Mucosa of descending colon (tissue), 3 donors: ENCODE measurements at places on chromosomes 2 and 18. TPM values are rescaled to one million over a fixed set of nuclear protein-coding genes. Genes with fewer than 3 reads are reported as not detected.

The ZNF396 gene
- total RNA-seq = 2.7 TPM

The GLB1L gene
- total RNA-seq = 10.8 TPM

The TIMM21 gene
- total RNA-seq = 26.1 TPM

The NT5C1B gene
- total RNA-seq = not detected

The DNAJC5G gene
- total RNA-seq = not detected

The OSBPL1A gene
- 69.8 TPM for total RNA-seq

The RFX8 gene
- not detected for total RNA-seq

The THSD7B gene
- total RNA-seq = not detected

The COLEC11 gene
- 1.6 TPM for total RNA-seq

The WBP1 gene
- total RNA-seq = 60.6 TPM

The AQP12B gene
- 10.0 TPM for total RNA-seq

The PSTPIP2 gene
- 9.0 TPM for total RNA-seq

The AOX1 gene
- 1.9 TPM for total RNA-seq

The CD226 gene
- 1.2 TPM for total RNA-seq

The SP5 gene
- total RNA-seq = 2.3 TPM

The DPY30 gene
- 49.0 TPM for total RNA-seq

The CMPK2 gene
- 15.8 TPM for total RNA-seq

The PID1 gene
- 49.3 TPM for total RNA-seq

The FOXI3 gene
- not detected for total RNA-seq

The ANKRD30BL gene
- not detected for total RNA-seq

The CD207 gene
- total RNA-seq = 0.19 TPM

The SERPINB2 gene
- total RNA-seq = not detected

The AMER3 gene
- total RNA-seq = 0.16 TPM

The BCL11A gene
- total RNA-seq = 22.8 TPM

The FBXO15 gene
- not detected for total RNA-seq

The NOL4 gene
- total RNA-seq = 2.1 TPM

The STPG4 gene
- total RNA-seq = 0.46 TPM

The NYAP2 gene
- 0.09 TPM for total RNA-seq

The CCL20 gene
- 24.4 TPM for total RNA-seq

The SLC5A7 gene
- 0.12 TPM for total RNA-seq

The MYO1B gene
- 35.1 TPM for total RNA-seq

The MYL1 gene
- 0.49 TPM for total RNA-seq

The GATA6 gene
- 21.9 TPM for total RNA-seq

The IL1R2 gene
- 40.3 TPM for total RNA-seq

The CHRND gene
- not detected for total RNA-seq

The IL37 gene
- 0.67 TPM for total RNA-seq

The TIGD1 gene
- 5.4 TPM for total RNA-seq

The SLC16A14 gene
- total RNA-seq = 12.5 TPM

The KLHL14 gene
- 0.10 TPM for total RNA-seq

The KCNIP3 gene
- 12.5 TPM for total RNA-seq

The PLEK gene
- 16.0 TPM for total RNA-seq

The SIX3 gene
- not detected for total RNA-seq

The DTNB gene
- 8.8 TPM for total RNA-seq

The IL36B gene
- not detected for total RNA-seq

The LAMA1 gene
- total RNA-seq = 2.7 TPM

The ACVR1C gene
- total RNA-seq = 8.0 TPM

The SCN9A gene
- 24.3 TPM for total RNA-seq

The RSAD2 gene
- total RNA-seq = 35.0 TPM

The ACTG2 gene
- 391 TPM for total RNA-seq

The EPAS1 gene
- 126 TPM for total RNA-seq

The EPB41L3 gene
- 98.9 TPM for total RNA-seq

The DNER gene
- total RNA-seq = 8.4 TPM

The ALPI gene
- 24.6 TPM for total RNA-seq

The VSNL1 gene
- 2.1 TPM for total RNA-seq

The FAHD2B gene
- 13.4 TPM for total RNA-seq

The CPS1 gene
- 1.5 TPM for total RNA-seq

The SP140 gene
- total RNA-seq = 4.9 TPM

The CRYGC gene
- not detected for total RNA-seq
